ENCODE measurements at places on chromosomes 6 and 20.

DNA sequence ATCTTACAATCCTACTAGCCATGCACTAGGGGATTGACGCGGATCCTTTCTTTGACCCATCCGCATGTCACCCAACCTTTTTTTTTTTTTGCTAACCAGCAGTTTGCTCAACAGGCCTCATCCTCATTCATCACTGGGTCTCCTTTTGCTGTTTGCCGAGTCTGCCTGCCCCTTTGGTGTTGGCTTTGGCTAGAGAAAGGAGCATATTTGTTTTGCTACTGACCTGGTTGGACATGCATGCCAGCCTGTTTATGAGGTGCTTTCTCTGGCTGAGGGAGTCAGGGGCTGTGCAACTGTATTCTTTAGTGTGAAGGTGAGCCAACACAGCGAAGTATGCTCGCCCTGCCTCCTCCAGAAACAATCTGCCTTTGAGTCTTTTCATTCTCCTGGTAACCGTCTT, 40.2 kb downstream of the E2F3 start:
- peak; percentile 45 for DNase-seq

DNA sequence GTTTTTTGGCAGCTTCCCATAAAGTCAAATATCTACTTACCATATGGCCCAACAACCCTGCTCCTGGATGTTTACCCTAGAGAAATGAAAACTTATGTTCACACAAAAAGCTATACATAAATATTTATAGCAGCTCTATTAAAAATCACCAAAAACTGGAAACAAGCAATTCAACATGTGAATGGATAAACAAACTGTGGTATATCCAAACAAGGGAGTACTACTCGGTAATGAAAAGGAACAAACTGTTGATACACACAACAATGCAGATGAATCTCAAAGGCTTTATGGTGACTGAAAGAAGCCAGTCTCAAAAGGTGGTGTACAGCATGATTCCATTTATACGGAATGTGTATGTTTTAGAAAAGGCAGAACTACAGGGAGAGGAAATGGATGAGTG, 48.4 kb downstream of the PREX1 start:
- no peak for DNase-seq

GRCh38 chr6:116629563-116629981, 13.3 kb downstream of the RSPH4A start:
- no peak for DNase-seq

- DNase-seq = no peak
Measured at GRCh38 chr6:155472886-155473285, 17.2 kb upstream of the NOX3 start.

GRCh38 chr6:7726416-7727085, 652 bp downstream of the BMP6 start:
- no peak for DNase-seq

GRCh38 chr6:34236131-34236442, 586 bp upstream of the HMGA1 start:
- DNase-seq = no peak

DNA sequence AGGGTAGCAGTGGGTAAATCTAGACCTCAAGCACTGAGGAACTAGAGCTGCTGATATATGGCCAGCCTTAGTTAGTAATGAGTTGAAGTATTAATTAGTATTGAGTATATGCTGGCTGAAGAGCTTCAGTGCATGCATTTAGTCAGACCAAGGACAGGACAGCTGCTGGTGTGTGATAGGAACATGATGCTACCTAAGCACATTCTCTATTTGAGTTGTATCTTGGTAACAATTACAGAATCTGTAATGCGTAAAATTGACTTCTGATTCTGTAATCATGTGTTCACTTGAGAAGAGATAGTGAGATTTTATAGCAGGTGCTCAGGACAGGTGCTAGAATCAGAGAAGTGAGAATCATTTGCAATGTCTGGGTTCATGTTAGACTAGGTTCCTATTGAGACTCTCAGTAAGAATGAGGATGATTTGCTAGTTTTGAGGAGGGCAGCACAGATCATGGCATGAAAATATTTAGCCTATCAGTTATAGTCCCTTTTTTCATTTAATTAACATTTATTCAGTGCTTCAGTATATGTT, 369.4 kb upstream of the HS3ST5 start:
- DNase-seq = no peak

GRCh38 chr6:141248021-141248799, 884.5 kb upstream of the GJE1 start:
- DNase-seq = no peak

GRCh38 chr6:129212081-129212480, 329.1 kb downstream of the LAMA2 start:
- no peak for DNase-seq

- DNase-seq = no peak
Measured at GRCh38 chr6:17125407-17125806, 23.6 kb downstream of the STMND1 start.

- peak; percentile 76 for DNase-seq
Measured at GRCh38 chr6:161273274-161273751, 548 bp downstream of the AGPAT4 start.

DNA sequence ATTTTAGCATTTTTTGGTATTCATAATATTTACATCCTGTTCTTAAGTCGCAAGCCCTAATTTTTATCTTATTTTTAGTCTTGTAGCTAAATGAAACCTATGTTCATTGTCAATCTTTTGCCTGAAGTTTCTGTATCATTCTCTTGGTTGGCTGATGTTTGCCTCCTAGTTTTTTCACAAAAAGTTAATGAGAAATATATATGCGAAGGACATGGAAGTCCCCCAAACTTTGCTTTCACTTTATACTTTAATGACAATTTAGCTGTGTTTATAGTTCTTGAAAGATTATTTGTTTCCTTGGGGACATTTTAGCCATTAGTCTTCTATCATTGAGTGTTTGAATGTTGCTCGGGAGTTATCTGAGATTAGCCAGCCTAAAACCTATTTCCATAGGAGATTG, 118.2 kb downstream of the COL19A1 start:
- DNase-seq = no peak

GRCh38 chr20:45970646-45971424, 1.2 kb downstream of the ZNF335 start:
- no peak for DNase-seq

DNA sequence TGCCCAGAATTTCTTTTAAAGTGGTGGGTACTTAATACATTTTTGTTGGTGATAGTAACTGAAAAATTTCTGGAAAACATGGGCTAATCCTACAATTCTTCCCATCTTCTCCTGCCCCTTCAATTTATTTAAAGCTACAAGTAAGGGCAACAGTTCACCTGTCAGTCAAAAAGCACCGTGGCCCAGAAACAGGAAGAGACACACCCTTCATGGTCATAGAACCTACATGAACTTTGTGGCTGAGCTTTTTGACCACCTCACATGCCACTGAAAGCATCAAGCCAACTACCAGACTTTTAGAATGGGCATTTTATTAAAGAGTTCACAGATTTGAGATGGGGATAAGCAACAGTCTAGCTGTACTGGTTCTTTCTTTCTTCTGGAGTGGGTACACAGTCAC, 201.1 kb upstream of the CNR1 start:
- no peak for DNase-seq

GRCh38 chr20:33733654-33734576, 2.1 kb downstream of the ZNF341 start:
- no peak for DNase-seq

DNA sequence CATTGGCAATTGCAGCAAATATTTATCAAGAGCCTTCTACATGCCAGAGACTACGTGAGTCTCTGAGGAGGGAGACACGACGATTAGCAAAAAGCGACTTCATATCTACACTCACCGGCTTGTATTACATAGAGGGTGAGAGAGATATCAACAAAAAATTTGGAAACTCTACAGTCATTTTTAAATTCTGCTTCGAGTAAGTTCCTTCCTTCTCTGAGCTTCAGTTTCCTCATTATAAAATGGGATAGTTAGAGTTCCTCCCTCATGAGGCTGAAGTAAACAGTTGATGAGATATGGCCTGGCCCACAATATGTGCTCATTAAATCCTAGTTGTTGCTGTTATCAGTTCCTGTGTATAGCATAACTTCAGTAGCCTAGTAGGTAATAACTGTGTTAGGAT, 64.1 kb upstream of the SIRPA start:
- DNase-seq = no peak

GRCh38 chr6:159808647-159809046, 8.6 kb downstream of the PNLDC1 start:
- DNase-seq = no peak

- no peak for DNase-seq
Measured at GRCh38 chr20:54980103-54980960, 504.9 kb downstream of the DOK5 start.

GRCh38 chr6:155077331-155077730, 82.2 kb downstream of the TIAM2 start:
- DNase-seq = no peak

- DNase-seq = no peak
Measured at GRCh38 chr6:21824431-21825177, 231.1 kb downstream of the SOX4 start.

GRCh38 chr6:168415098-168415992, 25.6 kb upstream of the SMOC2 start:
- DNase-seq = no peak

DNA sequence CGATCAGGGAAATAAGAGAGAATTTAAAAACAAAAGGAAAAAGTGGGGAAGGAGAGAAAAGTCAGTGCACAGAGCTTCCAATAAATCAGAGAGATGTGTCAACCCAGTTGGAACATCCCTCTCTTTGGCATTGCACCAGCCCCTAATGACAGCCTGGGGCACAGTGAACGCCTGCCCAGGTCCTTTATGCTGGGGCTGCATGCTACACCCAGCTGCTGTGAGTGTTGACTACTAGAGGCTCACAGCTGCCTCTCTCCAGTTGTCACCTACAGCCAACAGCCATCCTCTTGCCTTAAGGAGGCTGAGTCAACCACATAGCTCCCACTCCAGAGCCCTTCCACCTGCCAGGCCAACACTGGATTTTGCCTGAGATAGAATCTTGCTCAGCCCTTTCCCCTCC, 19.0 kb downstream of the OR2H2 start:
- no peak for DNase-seq

GRCh38 chr6:134049176-134049575, 3.2 kb downstream of the SLC2A12 start:
- DNase-seq = no peak

DNA sequence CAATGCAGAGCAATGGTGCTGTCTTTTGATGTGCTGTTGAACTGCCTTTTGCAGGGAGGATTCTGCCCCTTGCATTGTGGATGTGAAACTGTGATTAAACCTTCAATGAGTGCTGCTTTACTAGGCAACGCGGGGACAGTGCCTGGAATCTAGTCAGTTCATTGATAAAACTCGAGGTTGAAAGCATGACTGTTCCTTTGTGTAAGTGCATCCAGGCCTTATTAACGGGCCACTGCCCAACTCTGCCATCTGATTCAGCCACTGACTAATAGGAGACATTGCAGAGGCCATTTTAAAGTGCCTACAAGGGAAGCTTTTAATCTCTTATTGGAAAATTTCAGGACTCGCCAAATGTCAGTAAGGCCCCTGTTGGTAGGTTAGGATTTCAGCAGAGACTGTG, 49.3 kb downstream of the SLC35F1 start:
- no peak for DNase-seq
